ENCODE measurements at places on chromosomes 3 and 15.

GRCh38 chr3:167843481-167843880, 108.0 kb downstream of the SERPINI1 start:
- DNase-seq = no peak

DNA sequence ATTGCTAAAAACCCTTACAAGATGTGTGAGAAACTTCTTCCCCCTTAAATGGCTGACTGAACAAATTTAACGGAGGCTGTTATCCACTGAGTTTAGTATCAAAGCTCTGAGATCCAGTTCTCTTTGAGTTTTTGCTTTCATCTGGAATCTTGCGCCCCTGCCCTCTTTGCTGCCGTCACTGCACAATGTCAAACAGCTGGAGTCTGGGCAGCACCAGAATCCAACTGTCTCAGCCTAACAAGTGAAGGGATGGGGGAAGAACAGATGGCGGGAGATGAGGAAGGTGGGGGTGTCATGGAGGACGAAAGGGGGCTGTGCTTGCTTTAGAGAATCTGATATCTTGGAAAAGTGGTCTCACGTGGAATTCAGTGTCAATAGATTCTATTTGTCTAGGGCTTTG, 7.0 kb upstream of the BOC start:
- DNase-seq = no peak

- DNase-seq = no peak
These were observed 42.8 kb upstream of the THSD4 start for GRCh38 chr15:71072423-71072822.

DNA sequence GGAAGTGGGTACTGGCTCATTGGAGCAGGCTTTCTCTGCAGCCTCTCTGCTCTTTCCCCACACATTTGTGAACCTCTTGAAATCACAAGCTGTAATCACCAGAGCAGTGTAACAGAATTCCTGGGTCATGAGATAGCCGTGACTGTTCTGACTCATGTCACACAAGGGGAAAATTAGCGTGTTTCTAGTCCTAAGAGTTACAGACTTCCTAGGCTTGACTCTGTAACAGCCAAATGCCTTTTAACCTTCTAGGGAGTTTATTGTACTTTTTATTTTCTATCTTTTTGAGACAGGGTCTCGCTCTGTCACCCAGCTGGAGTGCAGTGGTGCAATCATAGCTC, 54.7 kb upstream of the TRAK1 start:
- DNase-seq = peak; percentile 89

- DNase-seq = no peak
These were observed 4.1 kb downstream of the OSBPL11 start for GRCh38 chr3:125591116-125591760.

GRCh38 chr3:159789017-159789416, 199.6 kb upstream of the IL12A start:
- DNase-seq = no peak

DNA sequence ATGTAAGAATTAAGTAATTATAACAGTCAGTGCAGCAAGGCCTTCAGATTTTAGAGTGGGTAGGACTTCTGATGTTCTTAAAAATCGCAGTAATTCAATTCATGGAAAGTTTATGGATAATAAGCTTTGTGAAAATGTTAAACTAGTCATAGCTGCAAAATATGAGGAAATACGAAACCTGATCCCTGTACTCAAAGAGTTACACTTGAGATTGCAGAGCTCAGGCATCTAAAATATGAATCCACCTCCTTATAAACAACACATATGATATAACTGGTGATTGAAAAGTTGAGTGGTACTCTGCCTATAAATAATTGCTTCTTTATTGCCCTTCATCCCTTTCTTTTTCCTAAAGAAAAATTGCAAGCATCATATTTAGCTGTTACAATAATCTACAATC, 473.3 kb downstream of the OTOL1 start:
- peak; percentile 64 for DNase-seq

- DNase-seq = no peak
These were observed 57.7 kb downstream of the SUMF1 start for GRCh38 chr3:4409415-4409814.

DNA sequence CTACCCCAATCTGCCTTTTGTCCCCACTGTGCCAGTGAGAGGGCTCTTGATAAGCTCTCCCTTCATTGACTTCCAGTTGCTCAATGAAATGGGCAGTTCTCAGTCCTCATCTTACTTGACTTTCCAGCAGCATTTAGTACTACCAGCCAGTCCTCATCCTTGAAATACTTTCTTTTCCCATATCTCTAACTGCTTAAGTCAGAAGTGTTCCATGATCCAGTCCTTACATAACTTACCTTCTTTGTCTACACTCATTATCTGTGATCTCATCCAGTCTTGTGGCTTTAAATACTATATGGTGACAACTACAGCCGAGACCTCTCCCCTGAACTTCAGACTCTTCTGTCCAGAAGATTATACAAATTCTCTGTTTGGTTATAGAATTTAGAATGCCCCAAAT, 28.7 kb downstream of the RARRES1 start:
- no peak for DNase-seq

- no peak for DNase-seq
These were observed 33.4 kb downstream of the MUC20 start for GRCh38 chr3:195754141-195754540.

- peak; percentile 69 for DNase-seq
These were observed 315.1 kb downstream of the ZNF385D start for GRCh38 chr3:21435871-21436270.

- DNase-seq = no peak
These were observed 47.9 kb upstream of the CCDC80 start for GRCh38 chr3:112688819-112689218.

- DNase-seq = no peak
These were observed 204.8 kb upstream of the ZPLD1 start for GRCh38 chr3:102230057-102230456.

GRCh38 chr3:31532587-31533168, at the start of gene STT3B:
Gene STT3B (plus strand): TSS chr3:31532925. CDS start chr3:31532999, 74 bp downstream.
- DNase-seq = peak; percentile 85

GRCh38 chr3:190595807-190596206, 81.9 kb downstream of the IL1RAP start:
- DNase-seq = no peak

DNA sequence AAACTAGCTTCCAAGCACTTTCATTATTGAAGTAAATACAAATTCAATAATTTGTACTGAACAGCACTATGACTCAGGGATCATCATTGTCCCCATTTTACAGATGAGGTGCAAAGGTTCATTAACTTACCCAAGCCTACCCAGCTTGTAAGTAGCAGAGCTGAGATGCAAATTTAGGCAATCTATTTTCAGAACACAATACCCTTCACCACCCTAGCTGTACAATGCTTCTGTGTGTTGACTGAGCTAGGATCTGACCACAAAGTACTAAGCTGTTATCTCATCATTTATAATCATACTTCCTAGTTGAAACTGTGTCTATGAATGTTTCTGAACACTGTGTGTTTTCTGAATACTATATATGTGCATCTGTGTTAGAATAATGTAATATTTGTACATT, 3.2 kb upstream of the ILDR1 start:
- DNase-seq = no peak

- no peak for DNase-seq
These were observed 53.3 kb upstream of the TRIM71 start for GRCh38 chr3:32764481-32764880.

DNA sequence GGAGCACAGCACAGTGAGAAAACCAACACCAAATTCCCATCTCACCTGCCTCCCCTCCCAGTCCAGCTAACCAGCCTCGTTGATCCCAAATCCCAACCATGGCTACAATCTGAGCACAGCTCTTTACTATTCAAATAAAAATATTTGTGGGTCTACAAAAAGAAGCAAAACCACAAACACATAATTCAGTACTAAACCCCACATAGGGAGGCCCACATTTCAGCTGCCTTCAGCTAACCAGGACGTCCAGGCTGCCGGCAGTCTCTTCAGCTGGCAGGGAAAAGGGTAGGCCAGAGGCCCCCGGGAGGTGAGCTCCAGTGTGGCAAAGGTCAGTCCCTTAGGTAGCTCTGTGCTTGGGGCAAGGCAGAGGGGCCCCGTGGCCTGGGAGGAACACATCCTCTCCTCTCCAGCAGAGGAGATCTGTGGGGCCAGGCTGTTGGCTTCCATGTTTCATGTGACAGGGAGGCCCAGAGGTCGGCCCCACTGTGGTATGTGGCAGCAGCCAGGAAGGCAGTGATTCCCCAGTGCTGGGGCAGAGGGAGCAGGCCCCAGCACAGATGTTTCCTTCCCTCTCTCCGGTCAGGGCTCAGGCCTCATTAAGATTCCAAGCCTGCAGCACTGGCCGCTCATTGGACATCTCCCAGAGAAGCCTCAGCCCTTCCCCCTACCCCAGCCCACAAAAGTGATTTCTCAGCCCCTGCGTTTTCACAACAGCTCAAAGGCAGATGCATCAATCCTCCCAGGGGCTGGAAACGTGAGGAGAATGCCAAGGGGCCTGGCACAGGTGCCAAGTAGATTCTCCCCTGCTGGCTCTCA, 381.4 kb downstream of the NTRK3 start:
- DNase-seq = no peak

DNA sequence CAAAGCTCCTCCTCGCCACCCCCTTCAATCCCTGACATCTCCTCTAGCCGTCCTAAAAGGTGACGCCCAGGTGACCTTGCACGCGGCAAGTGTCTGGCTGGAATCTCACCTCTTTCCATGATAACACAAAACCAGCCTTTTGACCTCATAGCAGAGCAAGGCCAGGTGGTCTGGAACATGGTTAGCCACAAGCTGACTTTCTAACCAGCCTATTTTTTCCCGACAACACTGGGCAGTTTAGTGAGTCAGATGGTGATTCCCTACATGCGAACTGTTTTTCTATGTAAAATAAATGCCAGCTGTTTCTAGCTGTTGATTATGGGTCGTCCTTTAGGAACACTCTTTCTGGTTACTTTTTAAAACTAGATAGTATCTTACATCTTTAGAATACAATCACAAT, 243.0 kb downstream of the CD47 start:
- DNase-seq = no peak

GRCh38 chr3:120423432-120423831, 27.4 kb downstream of the FSTL1 start:
- DNase-seq = no peak

GRCh38 chr3:14875411-14876175, 56.8 kb downstream of the FGD5 start:
- no peak for DNase-seq

- no peak for DNase-seq
These were observed 148.9 kb downstream of the ROBO1 start for GRCh38 chr3:79618883-79619282.

DNA sequence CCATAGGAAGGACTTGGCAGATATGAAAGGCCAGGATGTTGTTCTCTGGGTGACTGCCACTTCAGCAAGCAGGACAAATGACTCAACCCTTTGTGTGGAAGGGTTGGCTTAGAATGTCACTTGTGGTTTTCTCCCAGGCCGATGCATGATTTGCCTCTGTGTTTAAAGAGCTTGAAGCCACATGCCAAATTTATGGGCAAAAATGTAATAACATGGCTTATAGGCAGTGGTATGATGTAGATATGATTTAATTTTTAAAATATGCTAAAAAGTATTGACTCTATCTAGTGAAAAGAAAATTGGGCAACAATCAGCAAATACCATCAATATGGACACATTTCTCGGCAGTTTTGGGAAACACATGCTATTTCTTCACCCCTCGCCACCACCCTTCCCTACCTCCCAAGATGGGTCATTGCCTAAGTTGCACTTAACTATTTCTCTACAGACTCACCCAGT, 114.6 kb downstream of the CYP19A1 start:
- peak; percentile 100 for DNase-seq

- no peak for DNase-seq
These were observed 80.5 kb downstream of the USF3 start for GRCh38 chr3:113615976-113616375.

GRCh38 chr15:91456921-91457320, 356.9 kb downstream of the SV2B start:
- DNase-seq = no peak

DNA sequence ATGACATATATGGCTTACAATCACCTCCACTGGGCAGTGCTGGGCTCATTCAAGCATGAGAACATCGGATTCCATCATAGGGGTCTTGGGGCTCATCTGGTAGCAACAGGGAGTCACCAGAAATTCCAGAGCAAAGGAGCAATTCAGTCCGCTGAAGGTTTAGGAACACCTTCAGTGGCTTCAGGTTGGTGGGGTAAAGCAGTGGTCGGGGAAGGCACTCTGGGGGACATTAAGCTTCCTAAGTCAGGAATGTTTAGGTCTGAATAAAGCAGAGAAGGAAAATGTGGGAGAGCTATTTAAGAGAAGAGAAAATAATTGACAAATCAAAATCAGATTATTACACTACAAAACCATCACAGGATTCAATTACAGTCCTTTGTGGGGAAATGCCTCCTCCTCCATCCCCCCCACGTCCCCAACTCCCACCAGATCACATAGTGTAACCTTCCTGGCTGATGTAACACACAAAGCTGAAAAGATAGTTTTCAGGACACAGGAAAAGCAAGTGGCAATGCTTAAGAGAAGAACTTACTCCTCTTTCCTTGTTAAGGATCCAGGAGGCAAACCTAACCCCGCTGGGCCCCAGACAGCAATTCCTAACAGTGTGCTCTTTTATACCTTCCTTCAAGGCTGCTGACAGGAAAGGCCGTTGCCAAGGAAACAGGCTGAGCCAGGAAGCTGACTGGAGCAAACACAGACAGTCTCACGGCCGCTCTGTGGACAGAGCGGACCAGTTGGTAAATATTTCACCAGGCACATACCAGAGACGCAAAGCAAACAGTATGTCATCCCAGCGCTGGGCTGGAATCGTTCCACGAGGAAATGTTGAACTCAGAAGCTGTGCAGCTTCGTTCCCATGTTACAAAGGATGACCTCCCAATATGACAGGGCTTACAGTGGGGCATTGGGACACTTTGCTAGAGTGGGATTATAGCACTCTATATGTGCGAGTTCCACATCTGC, 57.5 kb upstream of the LMCD1 start:
- peak; percentile 99 for DNase-seq

DNA sequence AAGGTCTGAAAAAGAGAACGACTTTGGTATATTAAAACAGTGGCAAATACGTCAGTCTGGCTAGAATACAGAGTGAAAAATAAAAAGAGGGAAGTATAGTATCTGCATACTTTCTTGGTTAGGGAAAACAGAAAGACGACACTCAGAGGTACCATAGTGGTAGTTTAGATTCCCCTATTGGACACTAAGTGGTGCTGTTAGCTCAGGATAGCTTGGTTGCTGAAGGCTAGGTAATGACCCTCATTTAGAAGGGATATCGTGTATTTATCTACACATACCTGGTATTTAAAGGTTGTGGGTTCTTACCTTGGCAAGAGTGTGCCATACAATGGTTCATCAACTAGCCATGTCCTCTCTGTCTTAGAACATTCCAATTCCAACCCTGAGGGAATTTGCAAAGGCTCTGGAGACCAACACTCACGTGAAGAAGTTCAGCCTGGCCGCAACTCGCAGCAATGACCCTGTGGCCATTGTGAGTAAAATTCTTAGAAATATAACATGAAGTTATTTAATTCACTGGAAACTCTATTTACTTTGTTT, 31.0 kb downstream of the TMOD2 start:
- DNase-seq = no peak

- DNase-seq = no peak
These were observed 74.4 kb downstream of the DHX30 start for GRCh38 chr3:47877290-47877689.

DNA sequence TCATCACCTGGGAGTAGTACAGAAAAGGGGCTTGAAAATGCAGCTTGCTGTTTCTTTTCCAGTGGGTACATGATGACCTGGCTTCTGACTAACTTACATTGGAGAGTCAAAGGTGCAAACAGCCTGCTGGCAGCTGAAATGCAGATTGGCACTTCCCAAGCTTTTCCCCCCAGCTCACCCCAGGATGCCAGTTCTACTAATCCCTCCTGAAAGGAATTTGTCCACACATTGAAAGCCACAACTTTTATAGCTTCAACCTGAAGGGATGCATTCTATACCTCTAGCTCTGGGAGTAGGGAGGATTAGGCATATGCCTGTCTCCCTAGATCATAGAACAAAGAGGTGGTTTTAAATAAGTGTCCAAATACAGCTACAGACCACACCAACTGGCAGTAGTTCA, 281.7 kb downstream of the EFHB start:
- DNase-seq = no peak
